ENCODE measurements at places on chromosomes 3 and 15. TPM values are rescaled to one million over a fixed set of nuclear protein-coding genes. Genes with fewer than 3 reads are reported as not detected.
A peak's percentile ranks its signal among the peaks of the same experiment; 100 is the strongest.

Gene IGDCC3
- 169 TPM for total RNA-seq

Gene TMEM207
- not detected for total RNA-seq

Gene CHRNA3
- 19.2 TPM for total RNA-seq

- no peak overlapping the region for H3K4me3 ChIP-seq
- DNase-seq: no peak
- H3K36me3 ChIP-seq: no peaks in the 10 kb centered on the region
- no peak overlapping the region for H3K27ac ChIP-seq
Observed at GRCh38 chr15:48086576-48086975, 34.2 kb upstream of the SLC24A5 start.

GRCh38 chr15:78204351-78205309 is 29.7 kb downstream of the ACSBG1 start:
- no peaks in the 10 kb centered on the region for H3K36me3 ChIP-seq
- DNase-seq: peak; percentile 64
- no peak overlapping the region for H3K27ac ChIP-seq
- H3K4me1 ChIP-seq: peaks cover 18% of the 10 kb centered on the region

Gene NISCH
- 105 TPM for total RNA-seq

Gene IQCH
- total RNA-seq: 1.00 TPM

GRCh38 chr3:15578289-15578867 is 23.0 kb downstream of the HACL1 start:
- H3K27me3 ChIP-seq: no peaks in the 10 kb centered on the region
- H3K36me3 ChIP-seq: peaks cover 19% of the 10 kb centered on the region
- H3K4me3 ChIP-seq: no peak overlapping the region
- no peak for DNase-seq

DNA sequence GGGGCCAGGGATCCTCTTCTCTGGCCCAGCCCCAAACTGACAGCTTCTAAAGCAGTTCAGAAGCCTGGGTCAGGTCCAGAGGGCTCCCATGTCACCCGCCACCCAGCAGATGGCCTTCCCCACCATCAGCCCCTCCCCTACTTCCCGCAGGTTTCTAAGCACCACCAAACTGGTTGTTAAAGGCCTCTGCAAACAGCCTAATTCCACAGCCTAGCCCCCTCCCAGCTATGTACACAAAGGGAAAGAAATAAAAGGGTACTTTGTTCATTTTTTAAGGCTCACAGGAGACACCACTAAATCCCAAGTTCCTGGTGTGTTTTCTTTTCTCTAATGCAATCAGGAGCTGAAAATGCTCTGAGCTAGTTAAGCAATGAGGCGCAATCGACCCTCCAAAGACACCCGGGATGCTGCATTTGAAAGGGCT is 30.6 kb downstream of the PLCH1 start:
- H3K27me3 ChIP-seq: no peaks in the 10 kb centered on the region
- H3K4me3 ChIP-seq: no peak overlapping the region
- no peak for DNase-seq
- peaks cover 16% of the 10 kb centered on the region for H3K4me1 ChIP-seq

DNA sequence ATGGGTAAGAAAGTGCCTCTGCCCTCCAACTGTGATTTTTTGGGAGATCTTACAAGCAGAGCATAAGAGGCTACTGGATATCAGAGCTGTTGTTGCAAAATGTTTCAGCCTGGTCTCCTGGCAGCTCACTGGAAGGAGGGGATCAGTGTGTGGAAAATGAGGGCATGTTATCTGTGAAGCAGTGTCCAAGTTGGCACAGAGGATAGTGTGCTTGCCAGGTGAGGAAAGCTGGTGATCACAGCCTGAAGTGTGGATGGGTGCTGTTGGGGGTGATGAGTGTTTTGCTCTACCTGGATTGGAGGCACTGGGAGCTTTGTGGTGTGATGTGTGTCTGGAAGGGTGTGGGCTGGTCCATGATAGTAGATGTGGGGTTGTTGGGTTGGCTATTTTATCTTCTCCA is 69.3 kb downstream of the MCTP2 start:
- peaks cover 10% of the 10 kb centered on the region for H3K36me3 ChIP-seq
- no peak overlapping the region for H3K27ac ChIP-seq
- H3K4me3 ChIP-seq: no peak overlapping the region
- no peaks in the 10 kb centered on the region for H3K27me3 ChIP-seq
- DNase-seq: no peak
- H3K4me1 ChIP-seq: no peaks in the 10 kb centered on the region

DNA sequence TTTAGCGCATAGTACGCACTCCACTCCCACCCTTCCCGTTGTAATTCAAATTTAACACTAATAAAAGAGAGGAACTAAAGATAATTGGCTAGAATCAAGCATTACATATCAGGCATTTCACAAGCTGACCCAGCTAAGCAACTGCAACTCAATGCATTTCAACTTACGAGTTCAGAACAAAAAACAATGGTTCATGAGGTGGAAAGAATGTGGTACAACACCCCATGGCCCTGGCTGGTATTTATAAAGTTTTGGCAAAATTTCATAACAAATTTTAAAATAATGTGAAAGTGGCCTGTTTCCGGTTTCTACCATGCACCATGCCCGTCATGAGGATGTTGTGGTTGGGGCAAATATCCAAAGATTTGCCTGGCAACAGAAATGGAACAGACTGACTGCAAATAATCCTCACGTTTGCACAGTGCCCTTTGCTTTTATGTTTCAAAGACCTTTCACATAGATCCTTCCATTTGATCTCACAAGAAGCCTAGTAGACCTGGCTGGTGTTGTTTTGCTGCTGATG is 455.3 kb upstream of the NR2F2 start:
- no peak for DNase-seq
- H3K27ac ChIP-seq: peak overlapping the region; percentile 95

- H3K36me3 ChIP-seq: no peaks in the 10 kb centered on the region
- no peak for DNase-seq
- no peak overlapping the region for H3K4me3 ChIP-seq
- H3K4me1 ChIP-seq: peaks cover 10% of the 10 kb centered on the region
- no peak overlapping the region for H3K27ac ChIP-seq
- peaks cover 15% of the 10 kb centered on the region for H3K27me3 ChIP-seq
Observed at GRCh38 chr3:59482684-59483083, 432.9 kb upstream of the CFAP20DC start.

Data from type B pancreatic cell (in vitro differentiated cells).